ENCODE measurements at places on chromosomes 5 and 9.

DNA sequence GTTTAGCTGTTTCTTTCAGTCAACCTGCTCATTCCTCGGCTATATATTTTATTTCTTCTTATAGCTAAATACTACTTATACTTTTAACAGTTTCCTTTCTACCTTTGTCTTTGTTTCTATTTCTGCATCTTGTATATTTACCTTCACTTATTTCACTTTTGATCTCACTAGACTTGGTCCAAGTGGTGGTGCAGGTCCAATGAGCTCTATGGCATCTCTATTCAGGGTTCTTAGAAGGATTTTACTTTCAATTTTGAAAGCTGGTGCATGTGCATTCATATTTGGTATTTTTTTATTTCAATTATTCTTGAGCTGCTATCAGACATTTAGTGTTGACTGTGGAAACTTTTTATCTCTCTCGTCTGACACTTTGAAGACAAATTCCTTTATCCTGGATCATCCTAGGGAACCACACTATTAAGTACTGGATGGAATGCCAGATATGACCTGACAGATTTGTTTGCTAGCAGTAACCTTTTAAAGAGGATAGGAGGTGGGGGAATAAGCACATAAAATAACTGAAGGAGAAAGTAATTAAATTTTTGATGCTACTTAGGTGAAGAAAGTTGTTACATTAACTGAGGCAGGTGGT is 123.1 kb upstream of the PJA2 start:
- no peak for DNase-seq

DNA sequence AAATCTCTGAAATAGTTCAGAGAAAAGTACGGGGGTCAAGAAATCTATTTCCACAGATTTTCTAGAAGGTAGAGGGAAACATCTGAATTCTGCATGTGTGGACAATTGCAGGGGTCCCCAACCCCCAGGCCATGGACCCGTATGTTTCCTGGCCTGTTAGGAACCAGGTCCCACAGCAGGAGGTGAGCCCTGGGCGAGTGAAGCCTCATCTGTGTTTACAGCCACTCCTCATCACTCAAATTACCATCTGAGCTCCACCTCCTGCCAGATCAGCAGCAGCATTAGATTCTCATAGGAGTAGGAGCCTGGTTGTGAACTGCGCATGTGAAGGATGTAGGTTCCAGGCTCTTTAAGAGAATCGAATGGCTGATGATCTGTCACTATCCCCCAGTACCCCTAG is 200.5 kb upstream of the EDIL3 start:
- no peak for DNase-seq

GRCh38 chr9:272251-273213 is 57.9 kb downstream of the DOCK8 start:
- peak; percentile 69 for DNase-seq

- no peak for DNase-seq
These were observed 70.6 kb downstream of the ALDH1A1 start for GRCh38 chr9:72882117-72882775.
